Stimulated activated CD4-positive, alpha-beta T cell treated with anti-CD3 and anti-CD28 coated beads, Interleukin-1b, Interleukin-23, amount 100 ng/mL, for 4 hours (primary cell): ENCODE measurements at places on chromosomes 1 and 21.

DNA sequence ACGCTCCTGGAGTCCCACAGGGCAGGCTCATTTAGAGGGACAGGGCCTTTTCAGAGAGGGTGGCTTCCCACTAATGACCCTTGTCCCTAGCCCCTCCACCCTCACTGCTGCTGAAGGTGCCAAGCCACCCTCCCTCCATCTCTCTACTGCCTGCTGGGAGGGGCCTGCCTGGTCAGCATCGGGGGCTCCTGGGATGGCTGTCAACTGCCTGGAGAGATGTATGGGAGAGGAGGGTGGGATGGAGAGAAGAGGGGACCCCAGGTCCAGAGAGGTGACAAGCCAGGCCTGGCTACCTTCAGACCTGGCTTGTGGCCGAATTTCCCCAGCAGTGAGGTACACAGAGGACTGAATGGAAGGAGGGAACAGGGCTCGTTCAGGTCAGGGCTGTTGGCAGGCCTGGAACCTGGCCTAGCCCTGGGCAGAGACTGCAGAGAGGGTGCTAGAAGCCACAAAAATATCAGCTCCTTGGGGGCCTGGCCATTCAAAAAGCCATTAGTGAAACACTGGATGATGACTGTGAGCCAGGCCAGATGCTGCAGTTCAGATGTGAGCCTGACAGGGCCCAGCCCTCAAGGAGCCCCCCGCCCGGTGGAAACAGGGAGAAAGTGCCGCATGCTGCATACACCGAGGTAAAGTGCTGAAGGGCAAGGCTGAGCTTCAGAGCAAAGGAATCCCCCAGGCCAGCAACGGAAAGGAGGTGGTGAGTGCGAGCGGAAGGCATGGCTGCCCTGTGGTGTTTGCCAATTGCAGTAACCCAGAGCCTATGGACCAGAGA lies 20.0 kb downstream of the MMEL1 start:
- DNase-seq: no peak

GRCh38 chr21:42350927-42351426 lies at the start of gene TFF2:
Gene TFF2 (minus strand): TSS chr21:42350994. CDS start chr21:42350957, 37 bp downstream.
- no peak for DNase-seq

- DNase-seq: no peak
Observed at GRCh38 chr1:183306317-183307042, 111.7 kb downstream of the NMNAT2 start.

- DNase-seq: no peak
Observed at GRCh38 chr21:24316277-24316922, 1290.9 kb downstream of the MRPL39 start.

DNA sequence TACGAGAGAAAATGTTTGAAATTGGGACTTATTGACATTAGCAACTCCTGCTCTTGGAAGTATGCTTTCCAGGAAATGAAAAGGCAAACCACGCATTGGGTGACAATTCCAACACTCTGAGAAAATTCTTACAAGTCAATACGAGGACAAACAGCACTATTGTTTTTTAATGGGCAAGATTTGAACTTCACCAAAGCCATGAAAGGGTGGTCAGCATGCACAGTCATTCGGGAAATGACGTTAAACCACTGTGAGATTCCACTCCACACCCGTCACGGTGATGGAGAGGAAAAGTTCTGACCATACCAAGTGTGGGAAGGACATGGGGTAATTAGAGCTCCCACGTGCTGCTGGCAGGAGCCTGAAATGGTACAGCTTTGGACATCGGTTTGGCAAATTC lies 12.2 kb upstream of the PRXL2B start:
- no peak for DNase-seq

DNA sequence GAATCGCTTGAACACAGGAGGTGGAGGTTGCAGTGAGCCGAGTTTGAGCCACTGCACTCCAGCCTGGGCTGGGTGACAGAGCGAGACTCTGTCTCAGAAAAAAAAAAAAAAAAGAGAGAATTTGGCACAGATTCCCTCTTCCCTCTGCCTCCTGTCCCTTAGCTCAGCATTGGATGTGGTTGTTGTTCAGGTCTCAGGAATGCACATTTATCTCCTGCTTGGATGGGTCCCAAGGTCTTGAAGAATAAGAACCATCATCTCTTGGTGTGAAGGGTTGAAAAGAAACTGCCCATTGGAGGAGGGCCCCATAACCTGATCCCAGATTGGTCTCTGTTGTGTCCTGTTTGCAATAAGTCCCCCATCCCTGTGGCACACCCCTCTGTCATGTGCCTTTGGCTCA lies 34.9 kb downstream of the UBIAD1 start:
- DNase-seq: no peak

GRCh38 chr1:165768513-165769394 lies at the start of gene TMCO1:
Gene TMCO1 (minus strand): TSS chr1:165768868. CDS start chr1:165768751, 117 bp downstream.
- peak; percentile 84 for DNase-seq

- no peak for DNase-seq
Observed at GRCh38 chr1:116881879-116882520, 27.7 kb upstream of the PTGFRN start.

DNA sequence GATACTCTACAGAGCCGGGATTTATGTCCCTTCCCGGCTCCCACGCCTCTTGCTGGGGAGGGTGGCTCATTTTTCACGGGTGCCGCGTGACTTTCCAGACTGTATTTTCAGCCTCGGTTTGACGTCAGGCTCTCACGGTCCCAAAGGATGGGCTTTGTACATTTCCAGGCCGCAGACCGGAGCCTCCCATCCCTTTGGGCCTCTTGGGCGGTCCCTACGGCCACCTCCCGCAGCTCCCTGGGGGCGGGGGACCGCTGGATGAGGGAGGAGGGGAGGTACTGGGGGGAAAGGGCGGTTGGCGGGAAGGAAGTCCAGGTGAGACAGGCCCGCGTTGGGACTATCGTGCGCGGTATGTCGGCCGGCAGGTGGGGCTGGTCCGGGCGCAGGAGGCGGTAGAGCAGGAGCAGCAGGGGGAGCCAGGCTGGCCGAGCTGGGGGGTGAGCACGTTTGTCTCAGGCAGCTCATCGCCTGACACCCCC lies 17.9 kb downstream of the UBL4B start:
- DNase-seq: no peak

- no peak for DNase-seq
Observed at GRCh38 chr1:4213366-4213973, 313.4 kb upstream of the C1orf174 start.

DNA sequence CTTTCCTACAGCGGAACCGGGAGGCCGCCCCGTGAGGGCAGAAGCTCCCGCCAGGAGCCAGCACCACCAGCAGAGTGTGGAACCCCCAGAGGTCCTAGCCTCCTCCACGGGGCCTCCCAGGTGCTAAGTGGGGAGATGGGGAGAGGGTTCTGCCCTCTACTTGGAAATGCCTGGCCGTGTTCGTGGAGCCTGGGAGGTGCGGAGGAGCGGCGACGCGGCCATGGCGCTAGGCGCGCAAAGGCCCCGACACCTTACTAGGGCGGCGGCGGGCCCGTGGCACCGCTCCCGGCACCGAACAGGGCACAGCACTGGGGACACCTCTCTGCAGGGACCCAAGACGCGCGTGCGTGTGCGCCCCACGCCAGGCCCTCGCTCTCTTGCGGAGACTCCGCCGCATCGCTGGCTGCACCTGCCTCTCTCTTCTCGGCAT lies 1.3 kb upstream of the CACNA1E start:
- DNase-seq: no peak

GRCh38 chr1:66778969-66779368 lies 22.1 kb downstream of the INSL5 start:
- no peak for DNase-seq

DNA sequence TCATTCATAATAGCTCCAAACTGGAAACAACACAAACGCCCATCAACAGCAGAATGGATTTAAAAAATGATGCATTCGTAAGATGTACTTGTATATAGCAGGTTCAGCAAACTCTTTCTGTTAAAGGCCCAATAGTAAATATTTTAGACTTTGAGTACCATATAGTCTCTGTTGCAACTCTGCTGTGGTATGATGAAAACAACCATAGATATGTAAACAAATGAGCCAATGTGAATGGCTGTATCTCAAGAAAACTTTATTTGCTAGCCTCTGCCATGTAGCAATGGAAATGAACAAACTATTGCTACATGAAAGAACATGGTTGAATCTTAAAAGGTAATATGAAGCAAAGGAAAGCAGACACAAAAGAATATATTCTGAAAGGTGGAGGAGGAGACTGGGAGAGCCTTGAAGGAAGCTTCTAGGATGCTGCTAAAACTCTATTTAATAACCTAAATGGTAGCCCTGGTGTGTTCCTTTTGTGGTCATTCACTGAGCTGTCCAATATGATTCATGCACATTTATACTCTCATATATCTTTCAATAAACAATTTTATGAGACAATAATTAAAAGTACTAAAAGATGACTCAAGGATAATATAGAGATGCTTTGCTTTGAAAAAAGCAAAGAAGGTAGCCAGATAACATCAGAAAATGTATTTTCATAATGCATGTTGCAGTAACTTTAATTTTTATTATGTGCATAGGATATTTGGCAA lies 29.1 kb upstream of the FMO3 start:
- no peak for DNase-seq

DNA sequence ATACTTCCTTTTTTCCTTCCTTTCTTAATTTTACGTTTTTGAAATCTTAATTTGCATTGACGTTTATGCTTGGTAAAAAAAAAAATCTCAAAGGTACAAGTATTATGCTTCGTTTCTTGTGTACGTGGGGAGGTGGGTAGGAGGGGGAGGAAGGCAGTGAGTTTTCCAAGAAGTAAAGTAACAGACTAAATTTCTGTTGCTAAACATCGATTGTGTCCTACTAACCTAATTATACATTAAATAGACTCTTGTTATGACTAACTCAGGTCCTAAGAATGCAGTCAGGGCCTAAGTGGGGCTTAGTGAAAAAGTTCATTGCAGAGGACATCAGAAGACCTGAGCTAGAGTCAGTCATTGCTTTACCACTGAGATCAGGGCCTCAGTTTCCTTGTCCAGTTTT lies 17.5 kb downstream of the NEK7 start:
- DNase-seq: no peak

DNA sequence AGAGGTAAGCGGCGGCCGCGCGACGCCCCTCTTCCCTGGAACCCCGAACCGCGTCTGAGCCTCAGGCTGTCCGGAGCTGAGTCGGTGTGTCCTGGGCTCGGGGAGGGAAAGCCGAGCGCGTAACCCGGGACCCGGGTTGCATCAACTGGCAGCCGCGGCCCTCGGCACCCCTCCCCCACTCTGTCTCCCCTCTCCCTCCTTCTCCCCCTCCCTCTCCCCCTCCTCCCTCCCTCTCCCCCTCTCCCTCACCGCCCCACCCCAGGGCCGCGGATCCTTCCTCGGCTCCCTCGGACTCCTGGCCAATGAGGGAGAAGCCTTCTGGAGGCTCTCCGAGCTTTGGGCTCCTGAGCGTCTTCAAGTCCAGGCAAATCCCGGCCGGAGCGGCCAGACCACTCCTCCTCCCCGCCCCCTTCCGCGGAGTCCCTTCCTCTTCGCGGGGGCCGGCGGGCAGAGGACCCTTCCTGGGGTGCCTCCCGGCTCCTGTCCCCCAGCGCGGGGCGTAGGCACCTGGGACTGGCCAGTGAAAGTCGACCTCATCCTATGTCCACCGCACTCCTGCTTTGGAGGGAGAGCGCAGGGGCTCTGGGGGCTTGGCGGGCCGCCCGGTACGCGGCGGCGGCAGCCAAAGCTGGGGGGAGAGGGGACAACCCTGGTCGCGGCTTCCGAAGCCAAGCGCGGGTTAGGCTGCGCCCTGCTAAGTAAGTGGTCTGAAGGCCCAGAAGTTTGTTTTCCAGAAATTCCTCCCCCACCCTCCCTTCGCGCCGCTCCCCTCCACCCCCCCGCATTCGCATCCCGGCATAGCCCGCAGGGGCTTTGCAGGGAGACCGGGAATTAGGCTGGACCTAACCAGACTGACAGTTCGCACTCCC lies 850 bp downstream of the SESN2 start:
- DNase-seq: peak; percentile 36

DNA sequence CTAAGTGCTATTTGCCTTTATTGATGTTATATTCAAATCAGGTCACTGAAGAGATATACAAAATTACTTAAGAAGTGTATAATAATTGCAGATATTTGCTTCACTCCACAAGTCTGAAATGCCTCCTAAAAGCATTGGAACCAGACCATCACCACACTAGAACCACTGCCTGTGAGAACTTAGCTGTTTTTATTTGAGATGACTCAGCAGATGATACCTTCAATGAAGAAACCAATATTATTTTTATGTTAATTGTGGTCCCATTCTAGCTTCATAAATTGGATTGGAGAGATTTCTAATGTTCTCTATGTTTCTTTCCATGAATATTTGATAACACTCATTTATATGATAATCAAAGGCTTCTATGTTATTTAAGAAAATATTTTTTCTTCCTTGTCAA lies 740.6 kb downstream of the KCNT2 start:
- no peak for DNase-seq

GRCh38 chr1:201457508-201457960 lies 11.5 kb downstream of the PHLDA3 start:
- DNase-seq: no peak

- DNase-seq: no peak
Observed at GRCh38 chr1:209364716-209365115, 218.8 kb upstream of the CAMK1G start.

- no peak for DNase-seq
Observed at GRCh38 chr1:228490120-228491078, 3.2 kb downstream of the RNF187 start.

- no peak for DNase-seq
Observed at GRCh38 chr1:158013840-158014730, 20.6 kb downstream of the KIRREL1 start.

DNA sequence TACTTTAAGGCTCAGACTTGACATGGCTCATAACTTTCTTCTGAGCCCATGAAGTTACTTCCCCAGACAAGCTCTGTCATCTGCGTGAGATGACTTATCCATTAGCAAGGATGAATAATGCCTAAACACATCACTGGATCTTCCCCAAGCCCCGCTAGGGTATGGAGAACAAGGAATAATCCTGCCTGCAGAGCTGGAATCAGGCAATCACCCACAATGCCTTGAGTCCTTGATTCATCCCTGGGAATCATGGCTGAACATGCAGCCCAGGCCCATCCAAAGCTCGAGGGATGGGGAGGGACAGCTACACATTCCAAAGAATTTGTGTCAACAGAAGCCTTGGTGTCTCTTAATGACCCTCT lies 131.7 kb downstream of the PSMG1 start:
- DNase-seq: no peak

- DNase-seq: peak; percentile 72
Observed at GRCh38 chr1:156114101-156114918, at the start of gene LMNA. Gene LMNA (plus strand): TSS chr1:156114711. CDS start chr1:156114919, 208 bp downstream.

DNA sequence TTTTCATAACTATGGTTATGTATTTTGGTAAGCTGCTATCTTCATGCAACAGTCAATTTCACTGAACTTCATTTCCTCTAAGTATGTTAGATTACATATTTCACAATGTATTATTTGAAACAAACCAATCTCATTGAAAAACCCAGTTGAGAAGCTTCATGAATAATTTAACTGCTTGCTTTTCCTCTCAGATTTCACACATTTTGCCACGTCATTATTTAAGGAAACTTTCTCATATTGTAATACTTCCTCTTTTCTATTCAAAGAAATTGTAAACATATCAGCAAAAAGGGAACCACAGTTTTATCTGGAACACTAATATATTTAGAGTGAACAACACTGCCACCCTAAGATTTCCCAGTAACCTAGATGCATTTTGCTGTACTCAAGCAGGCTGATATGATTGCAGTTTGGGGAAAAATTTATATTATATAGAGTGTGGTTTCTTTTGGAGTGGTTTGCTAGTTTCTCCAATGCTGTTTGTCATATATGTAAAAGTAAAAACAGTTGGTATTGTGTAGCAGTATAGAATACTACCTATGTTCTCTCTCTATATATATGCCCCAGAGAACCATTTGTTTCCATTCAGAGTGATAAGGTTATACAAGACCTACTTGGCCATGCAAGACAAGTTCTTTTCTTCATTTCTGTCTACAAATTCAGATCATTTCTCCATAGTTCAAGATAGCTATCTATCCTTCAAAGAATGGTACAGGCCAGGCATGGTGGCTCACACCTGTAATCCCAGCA lies 28.4 kb upstream of the AHCTF1 start:
- no peak for DNase-seq
